ENCODE measurements at places on chromosomes 6 and 20.
A peak's percentile ranks its signal among the peaks of the same experiment; 100 is the strongest.

GRCh38 chr6:89679215-89680120 lies 40.9 kb upstream of the LYRM2 start:
- no peak for DNase-seq

DNA sequence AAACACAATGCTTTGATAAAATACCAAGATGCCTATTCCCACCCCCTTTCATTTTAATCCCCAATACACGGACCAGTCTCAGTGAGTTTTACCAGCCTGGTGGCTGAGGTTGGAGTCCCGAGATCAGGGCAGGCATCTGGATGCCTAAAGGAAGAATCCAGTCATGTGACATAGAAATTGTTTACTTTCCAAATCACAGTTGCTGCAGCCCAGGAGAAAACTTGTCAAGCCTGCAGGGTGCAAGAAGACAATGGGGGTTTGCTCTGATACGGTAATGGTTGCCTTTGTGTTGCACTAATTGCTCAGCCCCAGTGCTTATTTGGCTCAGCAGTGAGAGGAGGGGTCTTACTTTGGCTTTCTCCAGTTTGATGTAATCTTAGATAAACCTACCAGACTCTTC lies 308.5 kb upstream of the POU3F2 start:
- no peak for DNase-seq

DNA sequence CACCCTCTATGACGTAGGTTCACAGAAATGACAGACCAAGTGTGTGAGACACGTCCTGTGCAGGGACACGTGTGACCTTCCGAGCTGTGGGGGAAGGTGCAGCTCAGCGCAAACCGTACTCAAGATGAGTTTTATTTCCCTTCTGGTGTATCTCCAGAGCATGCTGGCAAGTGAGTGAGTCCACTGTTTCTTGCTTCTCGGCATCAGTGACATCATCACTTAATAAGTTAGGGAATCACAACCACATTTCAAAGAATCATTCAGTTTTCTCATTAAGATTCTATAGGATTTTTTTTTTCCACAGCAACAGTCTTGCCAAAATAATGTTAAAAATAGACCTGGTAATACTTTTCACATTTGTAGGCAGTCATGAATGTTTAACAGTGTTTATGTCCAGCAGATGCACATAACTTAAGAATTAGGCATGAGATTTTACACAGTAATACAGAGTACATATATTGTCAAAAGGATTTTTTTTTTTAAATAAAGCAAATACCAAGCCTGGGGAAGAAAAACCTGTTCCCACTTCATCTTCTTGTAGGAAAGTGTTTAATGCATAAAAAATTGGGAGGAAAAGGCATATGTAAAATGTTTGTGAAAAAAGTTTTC lies 417.8 kb downstream of the CDC5L start:
- no peak for DNase-seq

GRCh38 chr6:111737065-111737521 lies 131.4 kb upstream of the TRAF3IP2 start:
- DNase-seq = no peak

- no peak for DNase-seq
Observed at GRCh38 chr6:97240222-97240621, 42.8 kb downstream of the MMS22L start.

- DNase-seq = no peak
Observed at GRCh38 chr6:42340511-42340910, 111.2 kb downstream of the TRERF1 start.

GRCh38 chr6:48817333-48818051 lies 645.6 kb downstream of the MMUT start:
- DNase-seq = no peak

GRCh38 chr20:24747010-24747712 lies 201.9 kb upstream of the CST7 start:
- DNase-seq = no peak

DNA sequence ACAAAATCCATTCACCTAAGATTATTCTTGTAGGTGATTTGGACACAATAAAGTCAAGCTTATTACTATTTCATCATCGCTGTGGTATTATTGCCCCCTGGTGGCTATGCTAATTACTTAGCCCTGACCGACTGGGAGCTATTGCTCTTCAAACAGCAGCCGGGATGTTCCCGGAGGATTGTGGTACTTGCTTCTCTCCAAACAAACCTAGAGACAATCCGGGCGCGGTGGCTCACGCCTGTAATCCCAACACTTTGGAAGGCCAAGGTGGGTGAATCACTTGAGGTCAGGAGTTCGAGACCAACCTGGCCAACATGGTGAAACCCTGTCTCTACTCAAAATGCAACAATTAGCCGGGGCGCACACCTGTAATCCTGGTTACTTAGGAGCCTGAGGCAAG lies 15.4 kb upstream of the STMND1 start:
- DNase-seq = no peak

GRCh38 chr20:1994627-1995026 lies 769 bp upstream of the PDYN start:
- DNase-seq = no peak

GRCh38 chr20:32201977-32202363 lies 5.6 kb downstream of the PLAGL2 start:
- no peak for DNase-seq

GRCh38 chr6:153131037-153131981 lies at the start of gene RGS17:
RGS17 (minus strand) TSS chr6:153131282; CDS start chr6:153044018, 87,264 bp downstream.
- DNase-seq = peak; percentile 56

DNA sequence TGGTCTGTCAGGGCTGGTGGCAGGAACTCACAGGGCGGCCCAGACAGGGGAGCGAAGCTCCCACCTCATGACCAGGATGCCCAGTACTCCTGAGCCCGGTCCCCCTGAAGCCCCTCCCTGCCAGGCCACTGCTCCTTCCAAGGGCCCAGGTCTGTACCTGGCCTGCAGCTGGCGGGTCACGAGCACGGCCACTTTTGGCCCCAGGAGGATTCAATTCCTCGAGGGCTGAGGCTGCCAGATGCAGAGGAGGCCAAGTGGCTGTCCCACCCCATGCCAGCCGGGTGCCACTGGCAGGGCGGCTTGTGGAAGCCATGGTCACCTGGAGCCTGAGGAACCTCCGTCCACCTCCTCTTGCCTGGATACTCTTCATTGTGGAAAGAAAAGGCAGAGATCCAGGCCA lies 17.4 kb downstream of the PMEPA1 start:
- DNase-seq = no peak

GRCh38 chr6:168414336-168415097 lies 26.5 kb upstream of the SMOC2 start:
- no peak for DNase-seq

GRCh38 chr20:35232575-35232974 lies 6.1 kb downstream of the MMP24 start:
- no peak for DNase-seq

DNA sequence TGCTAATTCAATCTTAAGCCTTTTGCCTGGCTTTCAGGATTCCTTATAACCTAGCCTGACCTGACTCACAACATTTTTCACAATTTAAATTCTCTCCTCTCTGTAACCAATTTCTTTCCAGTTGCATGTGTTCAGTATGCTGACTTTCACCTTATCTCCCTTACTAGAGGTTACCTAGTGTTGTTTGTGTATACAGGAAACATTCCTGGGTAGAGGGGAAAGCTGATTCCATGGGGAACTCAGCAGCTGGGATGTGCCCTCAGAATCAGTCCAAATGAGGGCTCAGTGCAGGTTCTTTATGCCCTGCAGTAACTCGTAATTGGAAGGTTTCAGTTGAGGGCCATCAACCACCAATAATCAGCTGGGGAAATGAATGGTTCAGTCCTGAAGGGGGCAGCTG lies 18.5 kb downstream of the PKIB start:
- DNase-seq = no peak
